ENCODE measurements at places on chromosomes 4 and X.

- no peak for DNase-seq
Observed at GRCh38 chr4:42605264-42605663, 51.6 kb downstream of the ATP8A1 start.

DNA sequence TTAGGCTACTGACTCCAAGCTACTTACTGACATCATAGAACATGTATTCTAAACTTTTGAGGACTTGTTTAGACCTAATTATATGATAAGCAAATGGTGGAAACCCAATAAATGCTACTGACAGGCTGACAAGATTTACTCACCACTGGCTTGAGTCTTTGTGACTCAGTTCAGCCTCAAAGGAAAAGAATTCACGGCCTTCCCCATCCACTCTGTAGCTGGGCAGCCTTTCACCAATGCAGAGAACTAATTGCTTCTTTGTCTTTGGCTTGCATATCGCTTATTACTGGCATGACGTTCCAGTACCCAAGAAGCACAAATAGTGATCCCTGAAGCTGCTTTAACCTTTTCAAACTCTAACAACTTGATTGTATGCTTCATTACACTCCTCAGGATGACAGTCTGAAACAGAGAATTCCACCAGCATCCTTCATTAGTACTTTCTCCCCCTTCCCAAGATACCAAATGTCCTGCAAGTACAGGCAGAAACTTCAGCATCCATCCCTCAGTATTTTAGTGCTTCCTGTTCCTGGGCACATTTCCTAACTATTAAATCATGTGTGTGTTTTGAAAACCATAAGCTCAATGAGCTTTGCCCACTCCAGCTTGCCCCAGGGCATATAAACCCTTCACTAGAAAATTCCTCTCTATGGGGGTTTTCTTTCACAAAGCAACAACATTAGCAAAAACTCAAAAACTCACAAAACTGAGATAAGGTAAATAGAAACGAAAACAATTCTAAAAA is 298.1 kb upstream of the SLC7A11 start:
- no peak for DNase-seq

- DNase-seq: no peak
Observed at GRCh38 chr4:80423553-80424224, 88.2 kb downstream of the CFAP299 start.

- no peak for DNase-seq
Observed at GRCh38 chrX:37676811-37677210, 8.8 kb upstream of the XK start.

DNA sequence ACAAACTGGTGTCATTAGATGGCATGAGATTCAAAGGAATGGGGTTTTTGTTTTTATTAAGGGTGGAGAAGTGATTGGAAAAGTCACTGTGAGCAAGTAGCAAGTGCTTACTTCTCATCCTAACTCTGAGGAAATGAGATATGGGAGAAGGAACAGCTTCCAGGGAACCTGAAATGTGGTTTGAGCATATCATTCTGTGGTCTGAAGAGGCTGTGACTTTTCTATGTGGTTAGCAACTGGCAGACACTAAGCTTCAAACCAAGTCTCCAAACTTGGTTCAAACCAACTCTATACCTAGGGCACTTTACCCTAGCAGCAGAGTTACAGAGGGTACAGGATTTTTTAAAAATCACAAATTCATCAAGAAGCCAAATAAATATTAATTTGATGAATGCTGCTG is 58.2 kb downstream of the DCLK2 start:
- no peak for DNase-seq

DNA sequence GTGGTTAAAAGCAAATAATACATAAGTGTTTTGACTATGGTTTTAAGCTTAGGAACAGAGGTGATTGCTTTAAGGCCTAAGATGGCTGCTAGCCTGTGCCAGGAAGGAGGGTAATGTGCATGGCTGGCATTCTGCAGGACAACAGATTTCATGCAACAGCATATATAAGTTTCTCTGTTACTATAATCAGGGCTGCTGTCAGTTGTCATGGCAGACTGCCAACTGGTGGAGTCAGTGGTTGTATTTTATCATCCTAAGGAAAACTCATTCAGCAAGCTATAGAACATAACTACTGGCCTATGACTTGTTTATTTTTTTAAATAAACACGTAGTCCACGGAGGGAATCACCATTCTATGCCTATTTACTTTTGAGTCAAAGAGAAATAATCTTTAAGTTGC is 77.7 kb upstream of the DCAF8L1 start:
- no peak for DNase-seq

- DNase-seq: peak; percentile 31
Observed at GRCh38 chr4:38782452-38783108, at the start of gene TLR10. Gene TLR10, minus strand, starts transcription at chr4:38782990. Its CDS starts 7,400 bp downstream, at chr4:38775590.

Data from activated CD4-positive, alpha-beta T cell treated with anti-CD3 and anti-CD28 coated beads for 4 hours (primary cell).